CD14-positive monocyte (primary cell): ENCODE measurements at places on chromosomes 1 and 21.

- no peak for DNase-seq
These were observed 6.3 kb downstream of the NGF start for GRCh38 chr1:115331558-115332331.

DNA sequence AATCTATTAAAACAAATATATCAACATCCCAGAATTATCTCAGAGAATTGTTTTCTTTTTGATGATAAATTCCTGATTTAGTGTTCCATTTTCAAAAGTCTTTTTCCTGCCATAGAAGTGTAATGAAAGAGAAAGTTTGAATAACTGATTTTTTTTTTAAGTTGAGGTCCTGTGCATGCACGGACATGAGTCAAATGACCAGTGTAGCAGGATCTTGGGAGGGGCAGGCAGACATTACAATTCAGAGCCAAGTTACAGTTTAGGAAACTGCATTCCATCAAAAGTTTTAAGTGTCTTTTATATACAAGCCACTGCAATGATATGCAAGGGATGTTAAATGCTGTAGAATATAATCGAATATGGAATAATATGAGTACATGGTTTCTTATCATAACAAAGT lies 227.5 kb downstream of the HMCN1 start:
- DNase-seq = no peak

- peak; percentile 31 for DNase-seq
These were observed 660 bp downstream of the GCLM start for GRCh38 chr1:93908394-93909145.

DNA sequence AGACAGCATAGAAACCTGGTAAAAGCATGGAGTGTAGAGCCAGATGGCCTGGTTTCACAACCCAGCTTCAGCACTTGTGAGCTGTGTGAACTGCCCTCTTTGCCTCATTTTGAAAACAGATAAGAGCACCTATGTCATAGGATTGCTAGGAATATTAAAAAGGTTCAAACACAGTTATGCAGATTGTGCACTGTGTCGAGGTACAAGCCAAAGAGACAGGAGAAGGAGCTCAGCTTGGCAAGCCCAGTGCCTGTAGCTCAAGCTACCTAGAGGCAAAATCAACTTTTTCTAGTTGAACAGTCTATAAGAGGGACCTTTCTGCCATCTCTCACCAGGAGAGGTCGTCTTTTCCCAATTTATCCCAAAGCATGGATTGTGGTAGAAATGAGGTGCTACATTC lies 5.0 kb downstream of the CHODL start:
- DNase-seq = no peak

DNA sequence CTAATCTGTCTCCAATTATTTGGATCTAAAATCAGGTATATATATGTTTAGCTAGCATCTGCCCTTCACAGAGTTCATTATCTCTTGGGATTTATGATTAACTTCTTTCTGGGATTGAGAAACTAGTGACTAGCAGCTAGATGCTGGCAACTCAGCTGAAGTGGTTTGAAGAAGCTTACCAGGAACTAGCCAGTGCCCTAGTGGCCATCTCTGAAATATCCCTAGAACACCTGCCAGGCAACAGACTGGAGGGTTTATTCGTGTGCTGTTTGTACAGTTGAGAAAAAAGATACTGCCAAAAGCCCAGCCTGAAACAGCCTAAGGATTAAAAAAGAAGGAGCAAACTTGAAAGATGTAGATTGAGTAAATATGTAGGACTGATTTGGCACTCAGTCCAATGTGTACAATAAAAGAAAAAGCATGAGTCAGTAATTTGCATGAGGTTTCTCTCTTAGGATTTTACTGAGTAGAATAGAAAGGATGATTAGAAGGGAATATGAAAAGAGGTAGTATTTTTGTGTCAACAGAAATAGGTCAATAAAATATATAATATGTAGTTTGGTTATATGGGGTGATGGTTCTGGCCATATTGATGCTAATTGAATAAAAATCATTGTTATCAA lies 1144.6 kb upstream of the ADGRL2 start:
- no peak for DNase-seq

DNA sequence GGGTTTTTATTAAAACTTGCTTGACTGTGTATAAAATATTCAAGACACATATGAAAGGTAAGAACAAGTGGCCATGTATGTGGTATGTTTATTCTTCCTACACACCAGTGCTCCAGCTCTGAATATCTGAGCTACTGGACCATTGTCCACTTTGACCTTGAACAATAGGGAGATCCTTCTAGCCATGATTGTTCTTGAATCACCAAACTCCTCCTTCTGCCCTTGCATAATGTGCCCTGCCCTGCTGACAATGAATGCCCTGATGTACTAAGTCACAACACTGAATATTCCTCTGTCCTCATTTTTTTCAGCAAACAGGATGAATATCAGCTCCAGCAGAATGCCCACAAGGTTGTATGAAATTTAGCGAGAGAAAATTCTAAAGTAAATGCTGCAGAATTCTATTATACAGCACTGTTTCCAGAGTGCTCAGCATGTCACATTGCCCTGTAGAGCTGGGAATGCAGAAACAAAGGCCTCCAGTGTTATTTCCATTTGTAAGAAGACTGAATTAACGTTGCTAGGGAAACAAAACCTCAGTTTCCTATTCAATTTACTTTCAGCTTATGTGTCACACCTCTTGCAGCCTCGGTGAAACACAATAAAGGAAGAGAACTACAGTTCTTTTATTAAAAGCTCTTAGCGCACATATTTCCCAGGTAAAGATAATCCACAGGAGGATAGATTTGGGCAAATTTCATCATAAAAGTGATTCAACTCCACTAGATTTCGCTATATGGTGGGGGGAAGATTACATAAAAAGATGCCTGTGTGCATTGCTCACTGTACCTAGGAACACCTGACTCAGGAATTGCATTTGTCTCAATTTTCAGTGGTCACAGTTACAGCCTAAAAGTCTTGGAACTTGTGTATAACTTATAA lies 187.4 kb upstream of the ATP1B1 start:
- no peak for DNase-seq

DNA sequence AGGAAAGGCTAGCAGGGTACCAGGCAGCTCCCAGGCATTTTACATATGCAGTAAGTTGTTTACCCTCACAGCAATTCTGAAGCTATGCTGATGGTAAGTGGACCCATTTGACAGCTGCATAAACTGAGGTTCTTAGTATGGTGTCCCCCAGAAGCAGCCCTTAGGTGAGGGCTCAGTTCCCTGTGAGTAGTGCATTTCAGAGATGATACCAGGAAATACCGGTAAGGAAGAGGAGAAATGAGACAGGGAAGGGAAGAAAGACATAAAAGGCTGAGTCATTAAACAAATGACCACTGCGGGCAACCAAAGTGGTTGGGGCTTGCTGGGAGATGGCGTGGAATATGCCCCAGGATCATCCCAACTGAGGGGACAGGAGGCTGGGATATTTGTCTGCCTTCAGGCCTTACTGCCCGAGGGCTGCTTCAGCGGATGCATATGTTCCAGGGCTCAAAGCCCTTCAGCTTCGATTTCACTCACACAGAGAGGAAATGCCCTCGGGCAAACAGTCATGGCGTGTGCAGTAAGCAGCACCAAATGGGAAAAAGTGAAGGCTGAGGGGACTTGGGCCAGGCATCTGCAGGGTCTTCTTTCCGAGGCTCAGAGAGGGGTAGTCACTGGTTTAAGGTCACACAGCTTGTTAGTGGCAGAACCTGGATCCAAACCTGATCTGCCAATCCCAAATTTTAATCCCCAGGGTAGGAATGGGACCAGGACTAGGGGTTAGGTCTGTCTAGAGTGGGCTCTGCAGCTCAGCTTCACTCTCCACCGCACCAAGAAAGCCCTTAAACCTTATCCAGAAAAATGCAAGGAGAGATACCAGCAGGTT lies 133.7 kb upstream of the RUNX3 start:
- no peak for DNase-seq

GRCh38 chr1:27835501-27835900 lies 4.9 kb downstream of the PPP1R8 start:
- DNase-seq = no peak

DNA sequence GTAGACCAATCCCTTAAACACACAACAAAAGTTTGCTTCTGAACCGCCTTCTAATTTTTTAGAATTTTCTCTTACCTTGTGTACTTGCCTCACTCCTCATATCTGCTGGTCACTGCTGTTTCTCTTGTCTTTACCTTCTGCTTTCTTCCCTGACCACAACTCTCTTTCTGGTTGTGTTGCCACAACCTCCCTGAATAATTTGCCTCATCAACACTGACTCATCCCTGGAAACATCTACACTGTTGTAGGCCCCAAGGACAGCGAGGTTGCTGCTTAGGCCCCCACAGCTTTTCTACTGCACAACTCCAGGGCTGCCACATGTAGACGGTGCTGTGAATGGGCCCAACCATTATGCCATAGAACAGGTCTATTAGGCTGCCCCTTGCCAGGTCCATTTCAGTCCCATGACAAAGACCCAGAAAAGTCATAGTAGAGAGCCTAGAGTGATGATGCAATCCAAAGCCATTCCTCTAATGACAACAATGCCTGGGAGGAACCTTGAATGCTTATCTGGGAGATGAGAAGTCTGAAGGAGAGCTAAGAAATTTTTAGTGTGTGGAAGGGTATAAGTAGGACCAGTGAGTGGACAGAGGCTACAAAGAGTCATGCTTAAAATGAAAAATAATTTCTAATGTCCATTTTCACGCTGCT lies 36.6 kb upstream of the LCE5A start:
- no peak for DNase-seq

- DNase-seq = no peak
These were observed 539.4 kb downstream of the KIF26B start for GRCh38 chr1:245693941-245694752.

- DNase-seq = no peak
These were observed 152.0 kb downstream of the KIF26B start for GRCh38 chr1:245306628-245307410.

DNA sequence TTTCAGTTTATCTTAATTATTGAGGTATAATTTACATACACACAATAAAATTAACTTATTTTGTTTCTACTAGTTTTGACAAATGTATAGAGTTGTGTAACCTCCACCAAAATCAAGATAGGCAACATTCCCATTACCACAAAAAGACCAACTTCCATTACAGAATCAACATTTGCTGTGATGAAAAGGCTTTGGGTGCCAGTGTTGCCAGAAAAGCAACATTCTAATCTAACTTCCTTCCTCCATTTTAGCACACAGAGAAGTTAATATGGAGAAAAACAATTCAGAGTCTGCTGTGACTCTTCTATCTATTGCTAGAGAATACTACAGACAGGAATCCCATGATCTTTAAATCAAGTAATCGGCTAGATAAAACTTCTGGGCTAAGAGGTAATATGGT lies 245.3 kb downstream of the RERE start:
- DNase-seq = no peak

GRCh38 chr1:111221633-111222291 lies 5.8 kb upstream of the CHI3L2 start:
- no peak for DNase-seq

DNA sequence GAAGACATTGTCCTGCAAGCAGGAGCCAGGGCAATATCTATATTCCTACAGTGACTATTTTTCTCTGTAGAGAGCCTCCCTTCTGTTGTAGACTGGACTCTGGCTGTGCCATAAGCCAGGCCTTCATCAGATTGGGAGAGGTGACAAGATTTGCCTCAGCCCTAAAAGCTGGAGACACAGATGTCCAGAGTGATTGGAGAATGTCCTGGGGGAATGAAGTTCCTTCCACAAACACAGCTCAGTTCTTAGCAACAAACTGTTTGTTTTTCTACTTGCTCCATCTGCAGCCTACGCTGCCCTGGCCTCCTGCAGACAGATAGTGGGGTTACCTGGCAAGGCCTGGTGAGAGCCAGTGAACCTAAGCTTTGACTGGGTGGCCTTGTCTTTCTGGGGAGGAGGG lies 29.9 kb upstream of the SNX27 start:
- DNase-seq = no peak

DNA sequence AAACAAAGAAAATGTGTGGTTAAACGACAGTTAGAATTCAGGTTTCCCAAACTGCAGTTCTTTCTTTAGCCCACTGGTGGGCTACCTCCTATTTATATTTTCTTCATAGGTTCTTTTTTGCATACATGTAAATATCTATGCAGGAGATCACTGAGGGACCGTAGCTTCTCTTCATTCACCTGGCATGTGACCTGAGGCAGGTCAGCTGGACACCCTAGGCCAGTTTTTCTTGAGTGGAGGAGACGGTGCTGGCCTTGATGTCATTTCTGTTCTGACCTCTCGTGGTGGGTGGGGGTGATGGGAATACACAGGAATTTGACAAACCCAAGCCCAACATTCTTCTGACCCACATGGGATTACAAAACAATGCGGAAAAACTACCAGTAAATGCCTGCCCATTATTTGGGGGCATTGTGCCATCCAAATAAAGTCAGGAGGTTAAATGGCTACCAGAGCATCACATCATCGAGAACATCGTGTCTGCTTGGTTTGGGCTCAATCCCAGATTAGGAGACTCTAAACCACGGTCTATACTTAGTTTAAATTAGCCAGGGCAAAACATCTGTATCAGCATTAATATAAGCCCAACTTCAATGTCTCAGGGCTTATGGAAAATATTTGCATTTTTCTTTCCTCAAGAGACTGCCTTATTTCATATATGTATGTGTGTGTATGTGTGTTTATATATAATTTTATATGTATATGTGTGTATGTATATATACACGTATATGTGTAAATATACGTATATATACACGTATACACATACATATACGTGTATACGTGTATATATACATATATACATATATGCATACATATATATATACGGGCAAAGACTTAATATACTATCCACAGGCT lies 7.4 kb upstream of the IRF2BP2 start:
- no peak for DNase-seq

GRCh38 chr1:182601416-182601786 lies 2.8 kb downstream of the RGS16 start:
- DNase-seq = peak; percentile 76

GRCh38 chr1:15531682-15532081 lies 5.0 kb downstream of the DNAJC16 start:
- no peak for DNase-seq

GRCh38 chr1:232853994-232854797 lies 49.0 kb downstream of the MAP10 start:
- peak; percentile 5 for DNase-seq

GRCh38 chr1:157595356-157595755 lies 2.5 kb downstream of the FCRL4 start:
- no peak for DNase-seq

GRCh38 chr1:41242342-41243078 lies 404 bp upstream of the SCMH1 start:
- no peak for DNase-seq
